ENCODE measurements at places on chromosomes 4 and X.

- DNase-seq = peak; percentile 90
These were observed at the start of gene ING2 for GRCh38 chr4:183504930-183505610. TSS of gene ING2 (plus strand) at chr4:183505058. CDS start at chr4:183505196, 138 bp downstream.

- DNase-seq = peak; percentile 47
These were observed 5.9 kb downstream of the LAMP2 start for GRCh38 chrX:120463241-120463640.

GRCh38 chr4:89800012-89800516 lies 36.9 kb downstream of the SNCA start:
- DNase-seq = no peak

- no peak for DNase-seq
These were observed 125.7 kb upstream of the GABRG1 start for GRCh38 chr4:46249516-46249915.

GRCh38 chr4:92969650-92970379 lies 666.0 kb downstream of the GRID2 start:
- no peak for DNase-seq

GRCh38 chr4:173418639-173419038 lies 19.7 kb upstream of the SCRG1 start:
- DNase-seq = no peak

- no peak for DNase-seq
These were observed 18.7 kb downstream of the TXLNG start for GRCh38 chrX:16804923-16805464.

- DNase-seq = no peak
These were observed 70.6 kb downstream of the TMEM144 start for GRCh38 chr4:158280856-158281255.

GRCh38 chr4:34733185-34733941 lies 1511.0 kb downstream of the ARAP2 start:
- no peak for DNase-seq

GRCh38 chr4:60588556-60588955 lies 611.6 kb upstream of the ADGRL3 start:
- DNase-seq = no peak

- DNase-seq = no peak
These were observed 103.4 kb upstream of the PAK3 start for GRCh38 chrX:110992611-110993010.

- DNase-seq = no peak
These were observed 56.6 kb upstream of the WDR1 start for GRCh38 chr4:10173037-10173753.

- DNase-seq = no peak
These were observed 22.1 kb downstream of the SLIT2 start for GRCh38 chr4:20273793-20274192.

GRCh38 chr4:69576251-69576877 lies 63.1 kb downstream of the UGT2A2 start:
- DNase-seq = no peak

All from globus pallidus (tissue), 1 donor.